ENCODE measurements at places on chromosomes 5 and 9.

DNA sequence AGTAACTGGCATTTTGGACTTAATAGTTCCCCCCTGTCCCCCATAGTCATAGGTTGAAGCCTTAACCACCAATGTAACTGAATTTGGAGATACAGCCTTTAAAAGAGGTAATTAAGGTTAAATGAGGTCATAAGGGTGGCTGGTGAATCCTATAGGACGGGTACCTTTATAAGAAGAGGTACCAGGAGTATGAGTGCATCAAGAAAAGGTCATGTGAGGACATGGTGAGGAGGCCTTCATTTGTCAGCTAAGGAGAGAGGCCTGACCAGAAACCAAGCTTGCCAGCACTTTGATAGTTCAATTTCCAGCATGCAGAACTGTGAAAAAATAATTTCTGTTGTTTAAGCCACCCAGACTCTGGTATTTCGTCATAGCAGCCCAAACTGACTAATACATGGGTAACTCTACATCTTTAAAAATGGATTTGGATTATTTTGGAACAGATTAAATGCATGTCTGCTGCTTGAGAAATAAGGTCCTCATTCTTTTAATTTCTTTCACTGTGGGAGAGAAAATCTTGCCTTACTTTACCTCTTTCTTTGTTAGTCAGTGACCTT, 9.7 kb downstream of the RASA1 start:
- no peak for DNase-seq

GRCh38 chr5:14726066-14726838, 61.7 kb downstream of the OTULIN start:
- DNase-seq = no peak

GRCh38 chr5:81165493-81166119, 67.5 kb upstream of the CKMT2 start:
- DNase-seq = peak; percentile 45

- no peak for DNase-seq
Observed at GRCh38 chr5:32096891-32097595, 77.1 kb downstream of the GOLPH3 start.

GRCh38 chr5:166341740-166342337, 1949.6 kb upstream of the WWC1 start:
- no peak for DNase-seq

DNA sequence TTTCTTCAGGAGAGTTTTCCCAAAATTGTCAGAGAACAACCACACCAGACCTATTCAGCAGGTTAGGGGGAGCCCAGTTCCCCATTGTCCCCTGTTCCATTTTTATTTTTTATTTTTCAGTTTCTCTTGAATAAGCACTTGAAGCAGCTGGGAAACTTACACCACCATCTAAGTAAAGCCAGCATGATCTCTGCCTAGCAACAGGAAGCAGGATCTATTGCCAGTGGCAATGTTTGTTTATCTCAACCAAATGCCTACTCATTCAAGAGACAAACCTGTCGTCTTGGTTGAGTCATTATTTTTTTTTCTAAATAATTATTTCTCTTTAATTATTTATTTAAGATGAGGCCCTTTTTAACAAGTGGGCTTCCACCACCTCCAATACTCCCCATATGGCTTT, 379.3 kb downstream of the PLK2 start:
- DNase-seq = no peak

DNA sequence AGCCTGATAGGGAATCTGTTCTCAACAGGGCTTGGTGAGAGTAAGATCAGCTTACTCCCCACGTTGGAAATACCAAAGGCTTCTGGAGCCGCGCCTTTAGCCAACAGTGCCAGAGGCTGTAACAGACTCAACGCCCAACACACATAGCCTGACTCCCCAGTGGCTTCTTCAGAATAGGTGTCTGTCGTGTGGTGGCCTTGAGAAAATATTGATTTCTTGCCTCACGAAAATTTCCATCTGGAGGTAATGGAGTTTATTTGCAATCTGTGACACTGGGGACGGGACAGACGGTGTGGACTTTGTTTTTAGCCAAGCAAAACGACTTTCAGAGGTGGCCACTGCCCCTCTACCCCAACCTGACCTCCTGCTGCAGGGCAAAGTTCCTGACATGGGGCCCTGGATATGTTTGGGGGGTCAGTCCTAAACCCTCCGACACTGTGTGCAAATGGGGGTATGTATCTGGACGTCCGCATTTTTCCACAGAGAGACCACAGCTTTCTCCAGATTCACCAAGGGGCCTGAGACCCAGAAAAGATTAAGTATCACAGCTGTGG, 189.3 kb downstream of the CDK5RAP2 start:
- no peak for DNase-seq

- no peak for DNase-seq
Observed at GRCh38 chr5:169354263-169354662, 53.3 kb upstream of the SLIT3 start.

GRCh38 chr5:62376064-62376463, 27.6 kb downstream of the DIMT1 start:
- no peak for DNase-seq

- DNase-seq = no peak
Observed at GRCh38 chr5:10338686-10339057, 14.8 kb upstream of the MARCHF6 start.

Measured in kidney capillary endothelial cell (primary cell).